ENCODE measurements at places on chromosomes 1 and 21.
A peak's percentile ranks its signal among the peaks of the same experiment; 100 is the strongest.

DNA sequence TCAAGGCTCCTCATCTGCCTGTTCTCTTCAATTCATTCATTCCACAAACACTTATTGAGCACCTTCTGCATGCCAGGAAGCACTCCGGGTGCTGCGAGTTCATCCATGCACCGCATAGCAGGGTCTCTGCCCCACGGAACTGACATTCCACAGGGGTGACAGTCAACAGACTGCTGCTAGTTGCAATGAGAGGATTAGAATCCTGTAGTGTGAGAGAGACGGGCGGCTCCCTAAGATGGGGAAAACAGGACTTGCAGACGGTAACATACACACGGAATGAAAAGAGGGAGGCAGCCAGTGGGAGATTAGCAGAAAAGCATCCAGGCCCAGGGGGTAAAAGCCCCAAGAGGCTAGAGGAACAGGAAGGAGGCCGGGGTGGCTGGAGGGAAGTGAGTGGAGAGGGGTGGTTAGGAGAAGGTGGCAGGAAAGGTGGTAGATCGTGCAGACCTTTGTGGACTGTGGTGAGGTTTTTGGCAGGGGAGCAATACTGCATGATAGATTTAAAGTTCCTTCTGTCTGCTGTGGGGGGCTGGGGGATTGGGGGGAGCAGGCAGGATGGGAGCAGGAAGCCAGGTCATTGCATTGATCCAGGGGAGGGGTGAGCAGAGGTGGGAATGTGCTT is 6.6 kb downstream of the TNFRSF8 start:
- DNase-seq: no peak

GRCh38 chr1:220462752-220463151 is 65.2 kb upstream of the MARK1 start:
- no peak for DNase-seq

GRCh38 chr1:55695552-55695951 is 480.4 kb upstream of the USP24 start:
- DNase-seq: peak; percentile 58

DNA sequence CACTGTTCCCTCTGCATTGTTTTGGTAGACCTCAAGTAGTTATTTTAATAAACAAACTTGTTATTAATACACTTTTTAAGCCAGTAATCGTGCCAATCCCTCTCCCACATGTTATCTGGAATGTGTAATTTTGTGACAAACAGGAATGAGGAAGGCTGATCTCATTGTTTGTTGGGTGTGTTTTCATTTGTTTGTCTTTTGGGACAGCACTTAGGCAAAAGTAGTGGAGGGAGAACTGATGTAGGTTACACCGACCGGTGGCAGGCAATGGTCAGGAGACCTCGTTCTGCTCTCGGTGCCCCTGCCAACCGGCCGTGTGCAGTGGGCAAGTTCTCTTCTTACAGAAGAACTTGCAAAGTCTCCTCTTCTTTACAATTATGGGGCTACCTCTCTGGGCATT is 99.8 kb downstream of the HUNK start:
- DNase-seq: no peak

- DNase-seq: no peak
Observed at GRCh38 chr21:43367296-43367695, 59.6 kb downstream of the SIK1 start.

GRCh38 chr1:228242409-228242808 is 34.6 kb downstream of the OBSCN start:
- DNase-seq: no peak

DNA sequence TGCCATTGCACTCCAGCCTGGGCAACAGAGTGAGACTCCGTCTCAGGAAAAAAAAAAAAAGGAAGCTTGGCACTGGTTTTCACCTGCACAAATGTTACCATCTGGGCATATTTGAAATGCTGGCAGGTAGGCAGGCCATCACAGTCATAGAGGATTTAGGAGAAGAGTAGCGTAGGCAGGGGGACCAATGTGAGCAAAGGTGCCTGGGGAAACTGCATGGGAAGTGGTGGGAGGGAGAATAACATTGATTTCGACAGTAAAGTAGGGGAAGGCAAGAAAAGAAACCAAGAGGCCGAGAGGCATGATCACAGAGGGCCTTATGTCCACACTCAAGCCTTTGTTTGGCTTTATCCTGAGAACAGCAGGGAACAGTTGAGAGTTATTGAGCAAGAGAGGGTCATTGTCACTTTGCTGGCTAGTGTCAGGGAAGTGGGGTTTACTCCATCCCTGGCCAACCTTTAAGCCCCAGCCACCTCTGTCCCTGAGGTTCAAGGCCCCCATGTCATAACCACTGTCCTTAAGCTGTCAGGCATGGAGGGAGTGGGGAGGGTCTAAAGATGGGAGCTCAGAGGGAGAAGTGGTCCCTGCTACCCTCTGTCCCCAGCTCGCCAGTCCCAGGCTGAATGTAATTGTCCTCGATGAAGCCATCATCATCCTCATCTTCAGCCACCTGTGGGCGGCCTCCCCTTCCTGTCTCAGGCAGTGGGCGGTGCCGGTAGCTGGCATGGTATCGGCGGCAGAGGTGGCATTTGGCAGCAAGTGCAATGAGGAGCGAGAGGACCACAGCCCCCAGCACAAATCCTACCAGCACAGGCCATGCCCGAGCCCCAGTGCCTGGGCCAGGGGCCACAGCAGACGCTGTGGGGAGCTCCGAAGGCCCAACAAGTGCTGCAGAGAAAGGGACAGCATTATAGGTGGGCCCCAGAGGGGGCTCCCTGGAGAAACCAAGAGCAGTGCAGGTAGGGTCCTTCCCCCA is 2.9 kb downstream of the C1orf210 start:
- no peak for DNase-seq
